ENCODE measurements at places on chromosomes 7 and 10.

- DNase-seq: peak; percentile 89
Observed at GRCh38 chr7:98202367-98203195, 8.7 kb upstream of the BHLHA15 start.

DNA sequence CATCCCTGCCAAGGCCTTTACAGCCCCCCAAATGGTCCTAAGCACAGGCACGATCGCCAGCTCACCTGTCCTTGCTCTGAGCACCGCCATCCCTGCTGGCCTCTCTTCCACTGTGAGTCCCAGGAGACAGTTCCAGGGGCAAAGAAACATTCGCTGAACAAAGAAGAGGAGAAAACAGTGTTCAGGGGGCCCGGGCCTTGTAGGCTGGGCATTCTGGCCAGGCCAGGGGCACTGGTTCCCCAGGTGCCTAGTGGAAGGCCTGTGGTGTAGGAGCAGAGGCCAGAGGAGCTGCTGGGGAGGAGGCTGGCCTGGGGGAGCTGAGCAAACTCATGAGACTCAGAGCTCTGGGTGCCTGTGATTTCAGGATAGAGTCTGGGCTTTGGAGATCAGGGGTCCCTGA, 22.6 kb downstream of the AQP1 start:
- DNase-seq: no peak

DNA sequence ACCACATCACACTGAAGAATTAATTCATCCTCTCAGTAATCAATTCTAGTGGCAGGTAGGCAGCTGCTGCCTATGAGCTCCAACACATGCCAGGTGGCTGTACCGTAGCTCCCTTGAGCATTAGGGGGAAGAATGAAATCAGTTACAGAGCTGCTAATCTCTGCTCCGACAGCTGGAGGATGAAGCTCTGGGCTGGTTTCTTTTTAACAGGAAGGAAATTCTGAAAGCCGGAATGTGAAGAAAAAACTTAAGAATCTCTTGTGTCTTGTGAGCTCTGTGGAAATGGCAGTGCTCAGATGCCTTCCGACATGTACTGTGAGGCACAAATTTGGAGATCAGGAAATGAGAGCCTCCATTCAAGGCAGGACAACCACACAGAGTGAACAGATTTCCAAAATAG, 2.8 kb upstream of the AHCYL2 start:
- peak; percentile 60 for DNase-seq

DNA sequence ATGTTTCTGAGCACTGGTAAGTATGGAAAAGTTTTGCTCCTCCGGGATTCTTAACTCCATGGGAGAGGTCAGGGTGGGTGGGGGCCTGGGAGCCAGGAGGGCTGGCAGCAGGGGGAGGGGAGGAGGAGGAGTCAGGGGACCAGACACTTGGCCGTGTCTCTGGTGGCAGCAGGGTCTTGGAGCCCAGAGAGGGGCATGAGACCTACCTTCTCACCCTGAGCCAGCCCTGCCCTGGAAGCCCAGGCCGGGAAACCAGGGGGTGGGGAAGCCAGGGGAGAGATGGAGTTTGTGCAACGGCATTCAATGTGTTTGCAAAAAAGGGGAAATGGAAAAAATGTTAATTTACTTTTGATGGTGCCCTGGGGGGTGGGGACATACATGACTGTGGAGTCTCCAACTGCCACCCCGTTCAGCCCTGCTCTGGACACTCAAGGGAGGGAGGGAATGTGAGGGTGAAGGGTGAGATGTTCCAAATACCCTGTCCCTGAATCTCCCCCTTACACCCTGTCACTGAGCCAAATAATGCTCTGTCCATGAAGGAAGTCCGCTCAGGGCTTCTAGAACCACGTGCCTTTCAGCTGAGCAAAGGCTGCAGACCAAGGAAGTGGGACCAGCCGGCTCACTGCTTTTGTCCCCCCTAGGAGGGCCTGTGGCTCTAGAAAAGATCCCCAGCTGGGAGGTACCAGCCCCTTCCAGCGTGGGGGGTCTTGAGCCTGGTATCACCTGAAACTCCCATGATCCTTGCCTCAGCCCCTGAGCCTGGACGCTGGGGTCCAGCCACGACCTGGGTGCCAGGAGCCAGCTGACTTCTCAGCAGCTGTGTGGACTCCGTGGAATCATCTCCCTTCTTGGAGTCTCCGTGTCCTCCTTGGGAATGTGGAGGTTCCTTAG, 48.3 kb downstream of the TMEM270 start:
- DNase-seq: peak; percentile 86

DNA sequence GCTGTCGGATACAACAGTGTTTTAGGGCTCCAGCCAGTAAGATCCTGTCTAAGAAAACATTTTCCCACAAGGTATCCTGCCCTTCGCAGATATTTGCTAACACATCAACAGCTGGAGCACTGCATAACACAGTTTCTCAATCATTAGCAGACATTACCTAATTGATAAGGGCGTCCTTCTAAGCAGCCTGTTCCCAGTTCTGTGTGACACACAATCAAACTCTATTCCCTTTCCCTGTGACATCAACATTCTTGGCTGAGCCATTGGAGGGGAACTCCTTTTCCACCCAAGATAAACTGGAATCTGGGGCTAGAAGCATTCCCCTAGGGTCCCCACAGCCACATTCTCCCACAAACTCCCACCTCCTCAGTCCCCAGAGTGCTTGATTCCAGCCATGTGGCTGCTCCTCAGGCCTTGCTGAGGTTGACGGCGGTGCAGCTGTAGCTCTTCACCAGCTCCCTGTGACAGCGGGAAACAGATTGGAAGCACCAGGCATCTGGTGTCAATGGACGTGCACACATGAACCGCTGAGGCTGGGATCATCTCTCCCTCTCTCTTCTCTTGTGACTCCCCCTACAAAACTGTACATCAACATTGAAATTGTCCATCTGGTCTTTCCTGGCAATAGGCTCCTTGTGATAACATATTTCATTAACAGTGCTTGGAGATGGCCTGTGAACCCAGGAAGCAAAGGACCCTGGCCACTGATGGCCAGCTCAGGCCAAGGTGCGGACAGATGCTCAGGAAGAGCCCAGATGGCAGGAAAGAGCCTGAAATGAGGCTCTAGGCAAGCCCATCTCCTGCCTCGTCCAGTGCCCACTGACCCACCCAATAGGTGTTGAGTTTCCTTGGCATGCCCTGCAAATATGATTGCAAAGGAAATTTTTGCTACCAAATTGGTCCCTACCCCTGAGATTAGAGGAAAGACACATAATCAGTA, 131.1 kb upstream of the TBX20 start:
- no peak for DNase-seq

- DNase-seq: peak; percentile 3
Observed at GRCh38 chr10:76631884-76632766, 1005.5 kb downstream of the KCNMA1 start.

DNA sequence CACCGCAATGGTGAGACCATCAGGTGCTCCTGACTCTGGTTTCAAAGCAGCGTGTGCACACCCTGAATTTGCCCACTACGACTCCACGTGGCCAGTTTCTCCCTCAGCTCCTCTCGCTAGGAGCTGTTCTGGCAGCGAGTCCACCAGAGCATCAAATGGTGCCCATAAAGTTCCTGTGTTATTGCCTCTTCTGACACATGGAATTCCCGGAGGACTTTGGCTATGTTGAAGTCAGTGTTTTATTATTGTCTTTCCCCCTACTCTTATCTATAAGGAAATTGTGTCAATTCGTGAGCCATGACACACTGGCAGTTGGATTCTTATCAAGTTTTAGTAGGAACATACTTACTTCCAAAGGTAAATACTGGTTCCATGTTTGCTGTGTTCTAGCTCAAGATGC, 53.9 kb upstream of the NPVF start:
- DNase-seq: no peak

DNA sequence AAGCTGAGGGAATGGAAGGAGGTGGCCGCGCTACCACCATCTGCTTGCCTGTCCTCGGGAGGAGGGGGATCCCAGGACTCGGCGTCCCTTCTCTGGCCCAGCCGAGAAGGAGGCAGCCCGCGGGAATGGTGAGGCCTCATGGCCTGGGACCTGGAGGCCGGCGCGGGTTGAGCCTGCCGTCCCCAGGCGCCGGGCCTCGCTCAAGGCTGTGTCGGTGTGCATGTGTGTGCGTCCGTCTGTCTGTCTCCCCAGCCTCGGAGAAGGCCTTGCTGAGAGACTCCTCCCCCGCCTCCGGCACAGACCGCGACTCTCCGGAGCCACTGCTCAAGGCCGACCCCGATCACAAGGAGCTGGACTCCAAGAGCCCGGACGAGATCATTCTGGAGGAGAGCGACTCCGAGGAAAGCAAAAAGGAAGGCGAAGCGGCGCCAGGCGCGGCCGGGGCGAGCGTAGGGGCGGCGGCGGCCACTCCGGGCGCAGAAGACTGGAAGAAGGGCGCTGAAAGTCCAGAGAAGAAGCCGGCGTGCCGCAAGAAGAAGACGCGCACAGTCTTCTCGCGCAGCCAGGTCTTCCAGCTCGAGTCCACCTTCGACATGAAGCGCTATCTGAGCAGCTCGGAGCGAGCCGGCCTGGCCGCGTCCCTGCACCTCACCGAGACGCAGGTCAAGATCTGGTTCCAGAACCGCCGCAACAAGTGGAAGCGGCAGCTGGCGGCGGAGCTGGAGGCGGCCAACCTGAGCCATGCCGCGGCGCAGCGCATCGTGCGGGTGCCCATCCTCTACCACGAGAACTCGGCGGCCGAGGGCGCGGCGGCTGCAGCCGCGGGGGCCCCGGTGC, 1.3 kb downstream of the HMX3 start:
- DNase-seq: peak; percentile 58

DNA sequence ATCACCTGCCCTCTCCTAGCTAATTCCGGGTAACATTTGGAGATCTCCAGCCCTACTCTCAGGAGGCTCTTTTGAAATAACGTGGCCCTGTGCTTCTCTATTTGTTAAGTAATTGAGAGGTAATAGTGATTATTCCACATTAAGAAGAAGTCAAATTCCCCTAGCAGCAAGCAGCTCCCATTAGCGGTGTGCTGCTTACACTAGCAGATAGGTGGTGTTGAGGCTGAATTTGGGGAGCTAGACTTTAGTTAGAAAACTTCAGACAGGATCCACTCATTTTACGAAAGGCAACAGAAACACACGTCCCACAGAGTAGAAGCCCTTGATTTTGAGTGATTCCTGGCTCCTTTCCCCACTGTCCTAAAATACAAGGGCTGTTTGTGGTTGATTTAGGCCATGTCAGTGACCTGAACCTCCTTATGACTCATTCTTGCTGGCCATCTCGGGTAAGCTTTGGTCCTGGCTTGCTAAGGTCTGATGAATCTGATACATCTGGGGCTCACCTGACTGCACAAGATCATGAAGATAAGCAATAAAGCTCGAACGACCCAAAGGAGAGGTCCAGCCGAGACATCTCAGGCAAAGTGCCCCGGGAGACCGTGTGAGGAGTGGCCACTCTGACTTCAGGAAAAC, 77.2 kb downstream of the FAM204A start:
- no peak for DNase-seq

GRCh38 chr10:83647526-83647925, 491.8 kb upstream of the GHITM start:
- no peak for DNase-seq

DNA sequence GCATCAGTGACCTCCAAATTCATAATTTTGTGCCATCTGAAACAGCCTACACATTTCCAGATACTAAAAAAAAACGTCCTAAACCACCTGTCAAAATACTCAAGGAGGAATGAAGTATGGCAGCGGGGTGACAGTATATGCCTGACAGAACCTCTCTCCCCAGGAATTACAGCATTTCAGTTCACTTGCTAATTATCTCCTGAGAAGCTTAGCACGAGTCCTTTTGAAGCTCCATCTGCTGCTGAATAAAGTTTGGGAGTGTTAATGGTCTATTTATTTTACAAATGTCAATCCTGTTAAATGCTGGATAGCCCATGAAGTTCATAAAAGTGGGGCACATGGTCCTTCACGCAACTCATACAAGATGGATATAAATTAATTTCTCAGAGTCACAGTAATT, 29.4 kb upstream of the ANLN start:
- DNase-seq: no peak

- no peak for DNase-seq
Observed at GRCh38 chr10:132374612-132375011, 22.4 kb upstream of the PWWP2B start.

- DNase-seq: no peak
Observed at GRCh38 chr7:20235288-20235687, 18.1 kb upstream of the MACC1 start.

DNA sequence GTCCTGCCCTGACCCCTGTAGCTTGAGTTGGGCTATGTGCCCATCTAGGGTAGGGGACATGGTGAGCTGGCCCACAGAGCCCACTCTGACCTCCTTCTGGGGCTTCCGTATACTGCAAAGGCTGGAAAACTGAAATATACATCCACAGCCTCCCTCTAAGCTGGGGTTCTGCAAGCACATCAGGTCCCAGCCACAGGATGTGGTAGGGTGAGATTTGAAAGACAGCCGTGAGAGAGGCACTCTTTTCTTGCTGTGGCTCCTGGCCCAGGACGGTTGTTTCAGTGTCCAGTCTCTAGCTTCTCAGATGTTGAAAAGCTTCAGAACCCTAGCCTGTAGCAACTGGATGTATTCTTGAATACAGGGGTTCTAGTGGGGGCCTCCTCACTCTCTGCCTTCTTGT, 60.1 kb upstream of the ADRB1 start:
- DNase-seq: no peak

DNA sequence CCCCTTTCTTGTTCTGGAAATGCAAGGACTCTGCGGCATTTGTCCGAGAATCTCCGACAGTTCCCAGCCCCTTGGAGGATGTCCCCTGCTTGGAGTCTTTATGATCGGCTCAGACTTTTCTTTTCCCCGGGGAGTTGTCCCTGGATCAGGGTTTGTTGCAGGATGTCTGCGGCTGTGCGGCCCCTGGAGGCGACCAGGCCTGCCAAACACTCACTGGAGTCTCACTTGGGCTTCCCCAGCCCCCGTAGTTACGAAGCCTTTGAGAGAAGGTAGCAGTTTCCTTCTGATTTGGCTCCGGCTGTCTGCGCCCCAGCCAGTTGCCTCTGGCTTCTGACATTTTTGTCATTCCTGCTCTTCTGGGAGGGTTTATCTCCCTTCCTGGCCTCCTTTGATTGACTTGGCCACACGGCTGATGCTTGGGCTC, 16.1 kb downstream of the COL26A1 start:
- no peak for DNase-seq

GRCh38 chr7:106175507-106175906, 63.4 kb upstream of the SYPL1 start:
- no peak for DNase-seq

GRCh38 chr10:47388879-47389278, 4.8 kb upstream of the ZNF488 start:
- no peak for DNase-seq

Data from hematopoietic multipotent progenitor cell treated with erythropoietin and hydrocortisone succinate and interleukin-3 and kit ligand, for 4 days (in vitro differentiated cells).